ENCODE measurements at places on chromosomes 4 and X. TPM values are rescaled to one million over a fixed set of nuclear protein-coding genes. Genes with fewer than 3 reads are reported as not detected.

GRCh38 chr4:104815665-104816064, 321.0 kb upstream of the CXXC4 start:
- DNase-seq, result no peak

- no peak for DNase-seq
These were observed 467.7 kb downstream of the NKX6-1 start for GRCh38 chr4:84031401-84031800.

PRDM8 gene
- total RNA-seq, result 0.07 TPM

GRCh38 chr4:94084155-94084554, 123.5 kb upstream of the SMARCAD1 start:
- no peak for DNase-seq

ADGRL3 gene
- 15.7 TPM for total RNA-seq

- no peak for DNase-seq
These were observed 38.0 kb upstream of the CXXC4 start for GRCh38 chr4:104532677-104533076.

DNA sequence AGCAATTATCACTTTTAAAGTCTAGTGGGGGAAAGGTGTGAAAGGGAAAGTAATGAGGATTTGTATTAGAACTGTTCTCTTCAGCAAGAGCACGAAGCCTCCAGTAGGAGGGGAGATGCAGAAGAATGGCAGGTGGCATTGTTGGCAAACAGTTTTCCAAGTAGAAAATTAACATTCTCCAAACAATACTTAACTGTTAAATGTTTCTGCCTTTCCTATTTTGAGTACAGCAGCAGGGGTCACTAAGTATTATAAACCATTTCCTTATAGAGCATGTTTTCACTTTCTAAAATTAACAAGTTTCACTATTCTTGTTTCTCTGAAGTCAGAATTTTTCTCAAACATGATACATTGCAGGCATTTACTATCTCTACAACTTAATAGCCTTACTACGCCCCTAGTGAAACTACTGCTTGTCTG, 58.7 kb downstream of the LEF1 start:
- DNase-seq, result no peak

GRCh38 chrX:40145923-40146261, 48.1 kb upstream of the BCOR start:
- no peak for DNase-seq

GRCh38 chr4:100796332-100796731, 278.5 kb upstream of the EMCN start:
- no peak for DNase-seq

CTAG1B gene
- total RNA-seq, result not detected

NPY5R gene
- 0.15 TPM for total RNA-seq

- no peak for DNase-seq
These were observed 58.8 kb upstream of the IGFBP7 start for GRCh38 chr4:57168982-57169381.

NUDT9 gene
- 9.1 TPM for total RNA-seq

DNA sequence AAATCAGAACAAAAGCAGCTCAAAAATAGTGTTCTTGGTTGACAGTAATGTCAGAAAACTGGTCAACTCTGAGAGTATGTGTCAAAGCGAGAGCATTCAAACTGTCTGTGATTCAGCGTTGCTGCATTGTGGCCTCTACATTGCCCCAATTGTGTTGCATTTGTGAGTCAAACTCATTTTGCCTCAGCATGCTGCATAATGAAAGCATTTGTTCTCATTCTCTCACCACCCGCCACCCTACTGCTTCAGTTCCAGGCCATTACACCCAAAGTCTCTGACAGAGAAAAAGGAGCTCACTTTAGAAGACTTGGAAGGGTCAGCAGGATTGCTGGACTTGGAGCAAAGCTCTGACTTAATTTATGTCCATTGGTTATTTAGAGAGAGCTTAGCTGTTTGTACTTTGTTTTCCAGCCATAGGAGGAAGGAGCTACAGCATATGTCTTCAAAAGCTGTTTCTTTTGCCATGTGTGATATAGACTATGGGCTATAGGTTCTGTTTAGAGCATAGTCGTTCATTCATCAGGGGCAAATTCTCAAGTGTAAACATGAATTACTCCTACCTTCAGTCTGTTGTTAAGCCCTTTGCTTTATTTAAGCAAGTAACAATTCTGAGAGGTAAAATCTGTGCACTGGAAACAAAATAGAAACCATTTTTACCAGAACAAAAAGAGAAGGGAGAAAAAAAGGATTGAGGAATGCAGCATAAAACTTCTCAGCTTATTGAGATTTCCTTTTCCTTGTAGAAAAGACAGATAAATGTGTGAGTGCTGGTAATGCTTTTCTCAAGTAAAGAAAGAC, 153.4 kb upstream of the ANK2 start:
- no peak for DNase-seq

SPANXN4 gene
- not detected for total RNA-seq

MXRA5 gene
- total RNA-seq, result 1.5 TPM

- no peak for DNase-seq
These were observed 305.9 kb downstream of the IDS start for GRCh38 chrX:149198980-149199732.

DNA sequence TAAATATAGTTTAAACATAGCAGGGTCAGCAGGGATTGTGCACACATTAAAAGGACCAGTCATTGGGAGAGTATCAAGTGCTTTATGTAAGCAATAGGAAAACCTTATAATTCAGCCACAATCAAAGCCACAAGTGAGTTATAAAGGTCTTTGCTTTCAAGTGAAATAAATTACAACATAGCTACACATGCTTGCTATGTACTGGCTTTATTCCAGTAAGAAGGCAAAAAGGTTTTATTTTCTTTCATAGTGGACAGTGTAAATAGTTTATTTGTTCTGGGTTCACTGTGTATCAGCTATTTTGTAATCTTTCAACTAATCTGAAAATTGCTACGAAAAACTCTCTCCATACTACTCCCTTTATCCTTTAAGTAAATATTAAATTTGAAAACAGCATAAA, 691.4 kb downstream of the PCDH7 start:
- DNase-seq, result no peak

FGA gene
- total RNA-seq, result not detected

PNMA3 gene
- total RNA-seq, result 5.2 TPM

DNA sequence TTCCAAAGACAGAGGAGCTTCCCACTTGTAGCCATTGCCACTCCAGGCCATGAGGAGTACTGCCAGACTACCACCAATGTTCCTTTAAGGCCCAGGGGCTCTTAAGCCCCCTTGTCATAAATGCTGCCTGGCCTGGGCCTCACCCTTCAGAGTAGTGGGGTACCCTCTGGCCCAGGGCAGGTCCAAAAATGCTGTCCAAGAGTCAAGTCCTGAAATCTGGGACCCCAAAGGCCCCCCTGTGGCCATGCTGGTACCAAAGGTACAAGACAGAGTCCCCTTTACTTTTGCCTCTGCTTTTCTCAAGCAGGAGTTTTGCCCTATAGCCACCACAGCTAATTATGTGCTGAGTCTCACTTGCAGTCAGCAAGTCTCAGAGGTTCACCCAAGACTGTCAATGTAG, 16.4 kb downstream of the RAB33B start:
- DNase-seq, result no peak

C4orf54 gene
- not detected for total RNA-seq

GRCh38 chr4:27081675-27082586, 221.3 kb downstream of the STIM2 start:
- DNase-seq, result no peak

DNA sequence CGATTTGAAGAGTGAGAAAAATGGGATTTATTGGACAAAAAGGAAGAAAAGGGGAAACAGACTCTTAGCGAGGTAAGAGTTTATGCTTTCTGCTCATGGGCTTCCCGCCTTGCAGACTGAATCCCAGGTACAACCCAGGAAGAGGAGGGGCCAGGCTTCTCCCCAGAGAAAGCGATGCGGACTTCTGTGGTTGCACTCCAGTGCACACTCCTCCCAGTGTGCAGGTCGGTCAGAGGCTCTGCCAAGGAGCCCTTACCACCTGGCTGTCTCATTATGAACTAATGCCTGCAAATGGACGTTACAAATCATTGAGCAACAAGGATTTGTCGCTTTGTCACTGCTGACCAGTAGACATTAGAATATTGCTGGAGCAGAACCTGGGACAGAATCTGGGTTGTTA, 39.9 kb upstream of the GLRA2 start:
- no peak for DNase-seq

GRCh38 chr4:109989618-109990017, 76.9 kb downstream of the EGF start:
- no peak for DNase-seq

DNA sequence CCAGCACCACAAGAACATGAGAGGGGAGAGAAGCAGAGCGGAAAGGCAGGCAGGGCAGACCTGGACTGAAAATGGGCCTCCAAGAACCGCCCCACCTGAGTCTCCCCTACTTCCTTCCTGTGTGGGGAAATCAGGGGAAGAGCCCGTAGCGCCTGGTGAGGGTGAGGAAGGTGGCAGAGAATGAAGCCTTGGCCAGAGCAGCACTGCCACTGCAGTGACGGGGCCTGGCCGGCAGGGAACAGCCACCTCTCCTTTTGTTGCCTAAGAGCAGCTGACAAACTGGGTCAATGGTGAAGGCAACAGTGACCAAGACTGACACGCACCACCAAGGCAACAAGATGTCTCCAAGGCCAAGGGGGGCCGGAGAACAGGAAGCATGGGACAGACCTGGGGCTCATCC, 58.4 kb upstream of the CBR4 start:
- DNase-seq, result no peak
